ENCODE measurements at places on chromosomes 1 and 21.
A peak's percentile ranks its signal among the peaks of the same experiment; 100 is the strongest.

GRCh38 chr1:43851561-43852338 lies 81.9 kb upstream of the ARTN start:
- DNase-seq = no peak

GRCh38 chr1:45035631-45036301 lies 23.7 kb downstream of the UROD start:
- DNase-seq = no peak

DNA sequence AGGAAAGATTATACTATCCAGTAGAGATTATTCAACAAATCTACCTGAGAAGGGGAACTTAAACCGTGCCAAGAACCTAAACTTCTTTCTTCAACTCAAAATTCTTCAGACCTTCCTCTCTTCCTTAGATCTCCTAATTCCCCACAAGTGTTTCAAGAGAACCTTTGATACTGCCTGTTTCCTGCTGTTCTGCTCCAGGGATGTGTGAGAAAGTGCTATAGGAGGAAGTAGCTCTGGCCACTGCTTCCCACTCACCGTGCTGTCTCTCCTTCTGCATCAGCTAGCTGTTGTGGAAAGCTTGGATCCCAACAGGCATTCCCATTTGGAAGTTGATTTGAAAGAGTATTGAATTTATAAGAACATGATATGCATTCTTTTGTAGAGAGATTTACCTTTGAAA lies 4.5 kb upstream of the NOS1AP start:
- no peak for DNase-seq

- DNase-seq = no peak
Measured at GRCh38 chr1:157238585-157238984, 100.4 kb upstream of the ETV3 start.

DNA sequence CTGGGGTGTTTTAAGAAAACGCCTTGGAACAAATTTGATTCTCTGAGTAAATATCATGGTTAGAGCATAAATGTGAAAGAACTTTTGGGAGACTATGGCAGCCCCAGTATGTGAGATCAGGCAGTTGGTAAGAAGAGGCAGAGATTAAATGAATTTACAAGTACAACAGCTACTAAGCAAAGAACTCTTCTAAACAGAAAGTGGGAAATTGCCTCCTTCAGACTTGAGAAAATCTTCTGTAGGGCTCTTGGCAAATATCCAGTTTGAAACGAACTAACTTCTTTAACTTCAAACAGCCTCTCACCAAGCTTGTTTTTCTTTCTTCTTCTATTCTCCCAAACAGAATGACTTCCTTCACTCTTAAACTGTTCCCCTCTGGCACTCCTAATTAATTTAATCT lies 337.7 kb downstream of the SIPA1L2 start:
- no peak for DNase-seq

DNA sequence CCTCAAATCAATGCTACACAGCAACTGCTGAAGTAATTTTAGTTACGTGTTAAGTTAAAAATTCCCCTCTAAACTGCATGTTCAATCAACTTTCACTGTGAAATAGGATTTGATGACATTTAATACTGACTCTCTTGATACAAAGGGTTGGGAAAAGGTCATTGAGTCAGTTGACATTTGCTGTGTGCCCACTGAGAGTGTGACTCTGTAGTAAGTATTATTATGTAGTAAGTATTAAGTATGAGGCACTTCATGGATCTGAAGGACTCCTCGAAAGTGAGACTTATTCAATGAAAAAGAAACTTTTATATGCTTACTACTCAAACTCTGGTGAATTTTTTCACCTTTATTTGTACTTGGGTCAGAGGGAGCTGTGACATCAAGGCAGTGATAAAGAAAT lies 83.1 kb upstream of the S1PR1 start:
- no peak for DNase-seq

- DNase-seq = no peak
Measured at GRCh38 chr1:100347009-100347966, 5.0 kb upstream of the CDC14A start.

GRCh38 chr21:28751176-28751575 lies 241.5 kb downstream of the LTN1 start:
- DNase-seq = no peak

DNA sequence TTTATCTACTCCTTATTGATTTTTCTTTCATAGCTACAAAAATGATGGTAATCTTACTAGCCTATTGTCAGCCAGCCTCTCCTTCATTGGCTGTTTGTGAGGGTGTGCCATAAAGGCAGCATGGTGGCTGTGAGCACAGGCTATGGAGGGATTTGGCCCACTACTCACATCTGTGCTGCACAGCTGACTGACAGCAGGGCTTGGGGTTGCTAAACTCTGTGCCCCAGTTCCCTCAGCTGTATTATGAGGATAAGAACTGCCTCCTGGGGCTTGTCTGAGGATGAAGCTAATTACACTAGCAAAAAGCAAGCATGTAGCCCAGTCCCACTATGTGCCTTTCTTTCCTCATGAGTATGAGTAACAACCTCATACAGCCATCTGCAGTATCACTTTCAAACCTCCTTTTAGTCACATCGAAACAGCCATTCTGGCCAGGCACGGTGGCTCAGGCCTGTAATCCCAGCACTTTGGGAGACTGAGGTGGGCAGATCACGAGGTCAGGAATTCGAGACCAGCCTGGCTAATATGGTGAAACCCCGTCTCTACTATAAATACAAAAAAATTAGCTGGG lies 66.2 kb downstream of the COQ8A start:
- no peak for DNase-seq

- no peak for DNase-seq
Measured at GRCh38 chr21:45151445-45152160, 77.2 kb downstream of the ADARB1 start.

GRCh38 chr1:190067592-190067991 lies 410.1 kb downstream of the BRINP3 start:
- DNase-seq = no peak

GRCh38 chr1:187010571-187011309 lies 182.0 kb downstream of the PLA2G4A start:
- no peak for DNase-seq

DNA sequence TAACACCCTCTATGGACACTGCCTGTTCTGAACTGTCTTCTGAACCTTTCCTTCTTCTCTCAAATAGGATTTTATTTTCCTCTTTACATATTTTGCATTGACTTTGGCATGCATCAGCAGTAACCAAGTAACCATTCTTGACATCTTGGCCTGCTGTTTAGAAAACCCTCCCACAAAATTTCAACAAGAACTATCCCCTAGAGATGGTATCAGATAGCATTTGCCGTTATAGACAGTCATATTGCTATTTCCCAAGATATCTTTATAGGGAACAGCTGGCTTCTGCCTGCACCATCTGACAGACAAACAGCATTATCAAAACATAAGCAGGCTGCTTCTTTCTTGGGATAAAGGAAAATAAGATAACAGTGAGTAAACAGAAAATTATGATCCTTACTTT lies 54.7 kb downstream of the LHX8 start:
- DNase-seq = no peak

DNA sequence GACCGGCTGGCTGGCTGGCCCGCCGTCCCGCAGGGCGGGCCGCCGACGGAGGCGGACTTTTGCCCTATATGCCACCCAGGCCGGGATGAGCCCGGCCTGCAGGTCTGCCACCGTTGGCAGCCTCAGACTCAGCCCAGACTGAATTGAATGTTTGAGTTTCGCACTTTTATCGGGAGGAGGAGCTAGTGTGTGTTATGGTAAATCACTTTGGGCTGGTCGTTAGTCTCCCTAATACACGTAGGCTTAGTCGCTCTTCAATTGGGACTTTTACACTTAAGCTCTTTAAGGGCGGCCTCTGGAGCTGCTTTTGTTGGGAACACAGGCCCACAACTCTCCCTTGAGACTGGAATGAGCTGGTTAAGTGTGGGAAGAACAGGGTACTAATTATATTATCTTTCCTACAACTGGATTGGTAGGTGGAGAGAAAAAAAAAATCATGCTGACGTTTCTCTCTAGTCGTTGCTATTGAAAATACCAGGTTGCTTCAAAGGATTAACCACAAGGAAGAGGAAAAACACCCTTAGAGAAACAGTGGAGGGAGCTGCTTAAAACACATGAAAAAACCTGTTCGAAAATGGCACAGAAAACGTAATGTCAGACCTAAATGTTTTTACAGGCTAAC lies 1.4 kb upstream of the IRF2BP2 start:
- peak; percentile 85 for DNase-seq

GRCh38 chr21:15065392-15066122 lies 757 bp upstream of the NRIP1 start:
- peak; percentile 71 for DNase-seq

DNA sequence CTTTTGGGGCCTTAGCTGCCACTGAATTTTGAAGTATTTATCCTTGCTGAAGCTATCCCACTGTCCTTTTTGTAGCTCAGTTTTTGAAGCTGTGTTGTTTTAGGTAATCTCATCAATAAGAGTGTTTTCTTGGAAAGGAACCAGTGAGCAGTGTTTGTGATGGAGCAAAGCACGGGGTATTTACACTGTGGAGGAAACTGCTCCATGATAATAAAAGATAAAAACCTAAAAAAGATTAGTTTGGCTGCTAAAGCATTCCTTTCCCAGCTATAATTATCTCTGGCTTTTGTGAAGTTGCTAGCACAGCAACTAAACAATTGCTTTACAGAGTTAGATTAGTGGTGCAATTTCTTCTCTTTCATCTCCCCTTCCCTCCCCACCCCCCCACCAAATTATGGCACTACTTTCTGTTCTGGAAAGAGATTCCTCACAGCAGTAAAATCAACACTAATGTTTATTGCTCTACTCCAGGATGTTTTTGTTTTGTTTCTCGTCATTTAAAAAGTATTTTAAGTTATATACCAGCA lies 21.5 kb downstream of the SRRM1 start:
- DNase-seq = no peak

DNA sequence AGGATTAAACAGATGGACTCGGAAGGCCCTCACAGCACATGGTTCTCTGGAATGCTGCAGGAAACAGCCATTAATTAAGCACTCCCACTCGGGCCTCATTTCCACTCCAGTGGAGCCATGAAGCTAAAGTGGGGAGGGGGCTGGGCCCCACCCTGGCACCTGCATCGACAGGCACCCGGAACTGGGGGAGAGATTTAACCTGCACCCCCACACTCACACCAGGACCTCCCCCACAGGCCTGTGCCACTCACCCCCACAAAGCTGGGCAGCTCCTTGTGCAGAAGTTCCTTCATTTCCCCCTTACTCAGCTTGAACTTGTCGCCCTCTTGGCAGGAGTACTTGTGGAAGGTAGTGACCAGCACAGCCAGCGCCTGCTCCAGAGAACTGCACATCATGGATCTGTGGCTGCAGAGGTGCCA lies 2.2 kb downstream of the S100A2 start:
- no peak for DNase-seq

- peak; percentile 14 for DNase-seq
Measured at GRCh38 chr21:30044447-30045064, 104.8 kb upstream of the GRIK1 start.

GRCh38 chr1:184223216-184223615 lies 163.6 kb upstream of the C1orf21 start:
- no peak for DNase-seq

GRCh38 chr1:156004843-156005584 lies 15.7 kb downstream of the SSR2 start:
- DNase-seq = peak; percentile 32

- DNase-seq = peak; percentile 84
Measured at GRCh38 chr1:203682473-203683383, 56.1 kb downstream of the ATP2B4 start.

GRCh38 chr1:209675565-209676154 lies 448 bp downstream of the G0S2 start:
- DNase-seq = no peak

GRCh38 chr1:2300004-2300771 lies 72.1 kb downstream of the SKI start:
- DNase-seq = peak; percentile 74

GRCh38 chr1:179124873-179125272 lies 43.0 kb downstream of the TOR3A start:
- DNase-seq = no peak

DNA sequence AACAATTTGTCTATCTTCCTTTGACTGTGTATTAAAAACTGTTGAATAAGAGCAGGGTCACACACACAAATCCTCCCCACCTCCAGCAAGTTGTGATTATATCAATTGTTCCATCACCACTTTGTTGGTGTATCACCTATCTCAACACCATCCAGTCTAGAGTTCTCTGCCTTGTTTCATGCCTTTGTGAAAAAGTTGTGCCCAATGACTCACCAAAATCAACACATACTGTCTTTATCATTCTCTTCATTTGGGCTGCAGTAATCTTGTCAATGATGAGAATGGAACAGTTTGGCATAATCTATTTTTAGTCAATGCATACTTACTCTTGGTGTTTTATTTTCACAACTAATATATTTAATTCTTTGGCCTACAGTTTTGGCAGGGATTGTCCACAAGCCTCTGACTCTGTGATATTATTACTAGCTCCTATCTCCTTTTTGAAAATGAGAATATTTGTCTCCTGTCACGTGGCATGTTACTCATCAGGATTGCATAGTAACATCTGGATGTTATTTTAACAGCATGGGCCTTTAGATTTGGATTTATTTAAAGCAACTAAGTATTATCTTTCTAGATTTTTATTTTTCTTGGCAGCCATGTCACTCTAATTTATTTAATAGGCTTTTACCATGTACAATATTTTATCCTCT lies 5.1 kb downstream of the C1orf87 start:
- DNase-seq = no peak

DNA sequence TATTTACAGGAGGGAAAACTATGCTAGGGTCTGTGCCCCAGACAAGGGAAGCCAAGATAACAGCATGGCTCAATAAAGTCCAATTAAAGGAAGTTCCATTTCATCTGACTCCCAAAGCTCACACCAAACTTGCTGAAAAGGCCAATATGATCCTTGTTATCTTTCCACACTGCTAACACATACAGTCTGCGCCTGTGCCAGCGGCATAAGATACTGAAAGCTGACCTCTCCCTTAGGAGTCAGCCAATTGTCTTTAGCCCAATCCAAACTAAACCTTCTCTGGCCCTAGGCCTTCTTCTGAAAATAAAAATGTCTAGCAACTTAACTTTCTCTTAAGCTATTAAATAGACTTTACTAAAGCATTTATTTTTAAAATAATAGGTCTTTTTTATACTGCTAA lies 179.0 kb upstream of the PLD5 start:
- no peak for DNase-seq

- DNase-seq = no peak
Measured at GRCh38 chr1:9229549-9229948, 5.0 kb upstream of the H6PD start.
